ENCODE measurements at places on chromosomes 11 and 22.

DNA sequence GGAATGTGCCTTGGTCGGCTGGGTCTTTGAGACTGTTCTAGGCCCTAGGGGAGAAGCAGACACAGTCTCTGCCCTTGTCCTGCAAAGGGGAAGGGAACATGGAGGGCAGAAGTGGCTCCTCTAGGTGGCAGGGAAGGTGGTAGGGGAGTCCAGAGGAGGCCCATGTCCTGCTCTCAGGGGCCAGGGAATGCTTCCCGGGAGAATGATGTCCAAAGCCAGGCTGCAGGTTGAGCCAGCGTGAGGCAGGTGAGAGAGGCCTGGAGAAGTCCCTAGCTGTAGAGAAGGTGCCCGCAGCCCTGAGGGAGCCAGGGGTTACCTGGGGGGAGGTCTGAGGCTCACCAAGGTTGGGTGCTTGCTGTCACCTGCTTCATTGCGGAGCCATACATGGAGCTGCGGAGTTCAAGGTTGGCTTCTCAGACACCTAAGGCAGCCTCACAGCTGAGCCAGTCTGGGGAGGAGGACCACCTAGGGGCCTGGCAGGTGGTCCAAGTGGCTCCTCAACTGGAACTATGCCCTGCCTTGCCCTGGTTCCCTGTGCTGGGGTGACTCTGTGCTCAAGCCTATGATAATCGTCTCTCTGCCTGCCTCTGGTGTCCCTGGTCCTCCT is 46.1 kb downstream of the SMIM38 start:
- no peak for DNase-seq

DNA sequence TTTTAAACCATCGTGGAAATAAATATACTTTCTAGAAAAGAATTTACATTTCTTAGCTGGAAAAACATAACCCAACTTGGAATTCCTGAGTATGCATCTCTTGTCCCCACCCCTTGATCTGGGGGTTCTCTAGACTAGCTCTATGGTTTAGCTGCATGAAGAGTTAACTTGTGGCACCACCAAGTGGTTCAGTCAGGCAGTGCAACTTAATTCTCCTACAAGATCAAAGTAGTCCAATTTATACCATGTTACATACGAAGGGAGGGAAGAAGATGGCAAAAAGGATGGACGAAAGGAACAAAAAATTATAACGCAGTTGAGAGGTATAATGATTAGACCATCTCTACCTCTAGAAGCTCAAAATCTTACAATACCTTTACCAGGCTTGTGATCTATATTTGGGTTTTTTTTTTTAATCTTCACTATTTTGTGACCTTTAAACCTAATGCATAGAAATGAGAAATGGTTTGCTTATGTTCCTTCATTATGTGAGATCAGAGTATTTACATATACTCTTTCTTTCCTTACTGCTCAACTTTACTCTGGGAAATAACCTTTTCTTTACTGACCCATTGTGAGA is 28.5 kb upstream of the ALKBH3 start:
- DNase-seq, result peak; percentile 58

GRCh38 chr22:45451972-45452371 is 38.5 kb downstream of the RIBC2 start:
- DNase-seq, result no peak

- no peak for DNase-seq
These were observed 4.8 kb downstream of the FBXO3 start for GRCh38 chr11:33769542-33769941.

DNA sequence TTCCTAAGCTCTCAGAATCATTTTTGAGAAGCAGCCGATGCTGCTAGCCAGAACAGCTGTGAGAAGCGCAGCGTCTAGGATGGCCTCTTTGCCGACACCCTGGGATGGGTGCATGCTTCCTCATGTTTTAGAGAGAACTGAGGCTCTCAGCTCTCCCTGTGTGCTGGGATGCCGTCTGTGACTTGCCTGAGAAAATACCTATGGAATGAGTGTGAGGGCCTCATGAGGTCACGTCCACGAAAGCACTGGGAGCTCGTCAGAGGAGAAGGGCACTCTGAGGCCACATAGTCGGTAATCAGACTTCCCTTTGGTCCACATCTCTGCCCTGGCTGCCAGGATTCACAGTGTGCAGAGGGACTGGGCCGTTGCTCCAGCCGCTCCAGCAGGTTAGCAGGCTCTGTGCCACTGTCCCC is 54.7 kb downstream of the MICAL3 start:
- DNase-seq, result no peak

GRCh38 chr22:17098379-17098819 is 13.6 kb downstream of the IL17RA start:
- no peak for DNase-seq

DNA sequence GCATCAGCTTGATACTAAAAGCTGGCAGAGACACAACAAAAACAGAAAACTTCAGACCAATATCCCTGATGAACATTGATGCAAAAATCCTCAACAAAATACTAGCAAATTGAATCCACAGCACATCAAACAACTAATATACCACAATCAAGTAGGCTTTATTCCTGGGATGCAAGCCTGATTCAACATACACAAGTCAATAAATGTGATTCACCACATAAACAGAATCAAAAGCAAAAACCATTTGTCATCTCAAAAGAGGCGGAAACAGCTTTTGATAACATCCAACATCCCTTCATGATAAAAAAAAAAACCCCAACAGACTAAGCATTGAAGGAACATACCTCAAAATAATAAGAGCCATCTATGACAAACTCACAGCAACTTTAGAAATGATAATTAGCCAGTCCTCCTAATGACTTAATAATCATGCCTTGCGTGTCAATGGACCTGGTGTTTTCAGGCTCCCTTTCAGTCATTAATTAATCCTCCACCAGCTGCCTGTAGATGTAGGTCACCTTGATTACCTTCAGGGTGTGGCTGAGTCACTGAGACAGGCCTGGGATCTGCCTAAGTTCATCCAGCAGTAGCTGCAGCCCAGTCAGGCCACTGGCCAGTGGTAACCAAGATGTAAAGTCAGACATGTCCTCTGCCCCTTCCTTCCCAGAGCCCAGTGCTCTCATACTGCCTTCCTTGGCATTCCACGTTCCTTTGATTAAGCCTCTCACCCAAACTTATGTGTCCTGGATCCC is 109.8 kb downstream of the EHF start:
- peak; percentile 90 for DNase-seq

GRCh38 chr11:116373104-116373944 is 399.5 kb downstream of the BUD13 start:
- DNase-seq, result peak; percentile 95

- DNase-seq, result no peak
These were observed 22.8 kb upstream of the SYT7 start for GRCh38 chr11:61603667-61604066.

DNA sequence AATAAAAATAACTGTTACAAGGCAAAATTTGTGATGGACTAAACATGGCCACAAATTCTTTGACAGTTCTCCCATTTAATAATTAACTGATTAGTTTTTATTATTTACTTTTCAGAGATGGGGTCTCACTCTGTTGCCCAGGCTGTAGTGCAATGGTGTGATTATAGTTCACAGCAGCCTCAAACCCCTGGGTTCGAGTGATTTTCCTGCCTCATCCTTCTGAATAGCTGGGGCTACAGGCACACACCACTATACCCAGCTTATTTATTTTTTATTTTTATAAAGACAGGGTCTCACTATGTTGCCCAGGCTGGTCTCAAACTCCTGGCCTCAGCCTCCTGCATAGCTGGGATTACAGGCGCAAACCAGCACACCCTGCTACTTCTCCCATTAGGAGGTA is 4.5 kb upstream of the PATL1 start:
- DNase-seq, result no peak
